ENCODE measurements at places on chromosomes 1 and 21.

DNA sequence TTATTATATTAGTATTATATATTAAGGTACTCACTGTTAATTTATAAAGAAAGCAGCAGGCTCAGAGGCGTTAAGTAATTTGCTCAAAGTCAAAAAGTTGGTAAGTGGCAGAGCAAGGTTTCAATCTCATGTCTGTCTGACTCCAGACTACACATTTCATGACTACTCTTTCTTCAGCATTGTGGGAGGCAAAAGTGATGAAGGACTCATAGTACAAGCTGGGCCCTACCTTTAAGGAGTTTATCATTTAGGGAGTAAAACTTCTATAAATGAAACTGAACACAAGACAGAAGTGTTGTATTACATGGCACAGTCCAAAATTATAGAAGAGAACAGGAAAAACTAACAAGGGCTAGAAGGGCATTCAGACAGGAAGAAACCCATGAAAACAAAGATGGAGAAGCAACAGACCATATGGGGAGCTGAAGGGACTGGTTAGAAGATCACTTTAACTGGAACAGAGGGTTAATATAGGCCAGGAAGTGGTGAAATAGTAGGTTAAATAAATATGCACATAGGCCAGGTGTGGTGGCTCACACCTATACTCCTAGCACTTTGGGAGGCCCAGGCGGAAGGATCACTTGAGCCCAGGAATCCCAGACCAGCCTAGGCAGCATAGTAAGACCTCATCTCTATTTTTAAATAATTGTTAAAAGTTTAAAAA, 11.5 kb downstream of the SORT1 start:
- no peak for DNase-seq

GRCh38 chr1:229068270-229068987, 202.5 kb upstream of the RAB4A start:
- no peak for DNase-seq

DNA sequence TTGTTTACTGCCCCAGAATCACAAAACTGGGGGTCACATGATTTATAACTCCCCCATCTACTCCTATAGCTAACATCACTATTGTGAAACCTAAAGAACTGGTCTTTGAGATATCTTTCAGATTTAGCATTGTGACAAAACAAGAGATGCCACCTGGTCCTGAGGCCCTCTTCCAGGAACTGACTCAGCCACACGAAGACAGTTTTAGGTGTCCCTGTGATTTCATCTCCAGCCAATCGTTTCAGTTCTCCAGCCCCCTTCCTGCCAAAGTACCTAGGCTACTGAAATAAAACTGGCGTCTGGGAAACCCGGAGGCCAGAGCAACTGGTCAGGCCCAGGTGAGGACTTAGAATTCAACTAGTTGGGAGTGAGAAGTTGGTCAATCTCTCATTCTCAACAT, 36.6 kb downstream of the TBX19 start:
- DNase-seq = no peak

GRCh38 chr1:119959268-119960220, 63.2 kb upstream of the ADAM30 start:
- no peak for DNase-seq

DNA sequence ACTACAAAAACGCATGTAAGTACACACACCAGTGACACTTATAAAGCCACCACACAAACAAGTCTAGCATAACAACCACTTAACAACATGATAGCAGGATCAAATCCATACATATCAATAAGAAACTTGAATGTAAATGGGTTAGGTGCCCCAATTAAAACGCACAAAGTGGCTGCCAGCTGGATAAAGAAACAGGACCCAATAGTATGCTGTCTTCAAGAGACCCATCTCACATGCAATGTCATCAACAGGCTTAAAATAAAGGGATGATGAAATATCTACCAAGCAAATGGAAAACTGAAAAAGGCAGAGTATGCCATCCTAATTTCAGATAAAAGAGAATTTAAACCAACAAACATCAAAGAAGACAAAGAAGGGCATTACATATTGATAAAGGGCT, 109.6 kb downstream of the SLC5A9 start:
- no peak for DNase-seq

GRCh38 chr1:19735440-19736127, 64.1 kb downstream of the TMCO4 start:
- no peak for DNase-seq

DNA sequence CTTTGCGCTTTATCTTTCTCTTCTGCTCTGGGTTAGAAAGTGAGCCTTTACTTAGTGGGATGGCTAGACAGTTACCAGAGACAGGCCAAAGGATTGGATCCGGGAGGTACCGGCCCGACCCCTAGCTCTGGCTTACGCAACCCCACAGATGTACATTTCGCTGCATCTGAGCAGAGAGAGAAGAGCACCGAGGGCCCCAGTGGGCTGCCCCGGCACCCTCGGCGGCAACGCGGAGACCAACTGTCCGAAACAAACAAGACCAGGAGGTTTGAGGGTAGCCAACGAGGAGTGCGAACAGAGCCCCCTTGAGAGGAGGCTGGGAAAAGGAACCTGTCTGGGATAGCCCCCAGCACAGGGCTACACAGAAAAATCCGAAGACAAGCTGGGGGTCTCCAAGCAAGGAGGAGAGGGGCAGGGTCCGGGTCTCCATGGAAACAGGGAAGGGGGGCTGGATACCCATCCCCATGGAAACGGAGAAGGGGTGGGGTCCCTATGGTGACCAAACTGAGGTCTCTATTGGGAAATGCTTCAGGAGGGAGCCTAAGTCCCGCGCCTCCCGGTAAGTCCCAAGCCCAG, 373 bp downstream of the MTF1 start:
- DNase-seq = peak; percentile 24

GRCh38 chr1:15765495-15766194, 7.0 kb downstream of the FBLIM1 start:
- DNase-seq = no peak

DNA sequence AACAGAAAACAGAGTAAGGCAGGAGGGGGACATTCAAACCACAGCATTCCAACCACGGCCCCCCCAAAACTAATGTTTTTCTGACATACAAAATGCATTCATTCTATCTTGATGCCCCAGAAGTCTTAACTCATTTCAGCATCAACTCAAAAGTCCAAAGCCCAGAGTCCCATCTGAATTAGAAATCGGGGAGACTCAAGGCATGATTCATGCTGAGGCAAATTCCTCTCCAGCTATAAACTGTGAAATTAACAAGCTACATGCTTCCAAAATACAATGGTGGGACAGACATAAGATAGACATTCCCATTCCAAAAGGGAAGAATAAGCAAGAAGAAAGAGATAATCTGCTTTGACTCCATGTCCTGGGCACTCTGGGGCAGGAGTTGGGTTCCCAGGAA, 73.9 kb downstream of the KCNJ15 start:
- no peak for DNase-seq

- peak; percentile 87 for DNase-seq
Observed at GRCh38 chr1:167059045-167059808, 30.9 kb downstream of the GPA33 start.

- no peak for DNase-seq
Observed at GRCh38 chr1:229479660-229480399, 28.3 kb downstream of the NUP133 start.

DNA sequence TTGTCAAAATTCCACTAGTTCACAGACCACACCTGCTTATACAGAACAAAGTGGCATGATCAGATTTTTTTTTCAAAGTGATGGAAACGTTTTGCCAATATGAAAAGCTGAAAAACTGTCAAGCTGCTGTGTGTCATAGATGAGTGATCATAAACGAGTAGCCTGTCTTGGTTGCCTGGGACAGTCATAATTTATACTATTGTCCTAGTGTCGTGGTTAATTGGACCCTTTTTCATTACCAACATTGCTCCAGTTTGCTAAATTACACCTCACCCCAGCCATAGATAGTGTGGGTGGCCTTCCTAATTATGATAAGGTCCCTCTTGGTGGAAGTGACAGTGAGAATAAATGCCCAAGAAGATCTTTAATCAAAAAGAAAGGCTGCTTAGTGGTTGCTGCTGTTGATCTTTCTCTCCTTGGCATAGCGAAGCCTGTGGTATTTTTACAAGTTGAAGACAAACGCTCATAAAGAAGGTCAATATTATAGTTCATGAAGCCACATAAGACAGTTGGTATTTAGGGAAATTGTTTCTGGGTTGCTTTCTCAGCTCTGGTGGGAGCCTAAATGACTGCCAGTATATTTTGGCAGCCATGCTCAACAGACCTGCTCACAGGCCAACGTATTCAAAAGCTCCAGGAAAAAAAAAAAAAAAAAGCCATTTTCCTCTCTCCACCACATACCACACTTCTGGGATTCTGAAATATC, 478.1 kb downstream of the PLA2G4A start:
- DNase-seq = no peak
